ENCODE measurements at places on chromosomes 2 and 18. TPM values are rescaled to one million over a fixed set of nuclear protein-coding genes. Genes with fewer than 3 reads are reported as not detected.

Gene FEV
- not detected for total RNA-seq

DNA sequence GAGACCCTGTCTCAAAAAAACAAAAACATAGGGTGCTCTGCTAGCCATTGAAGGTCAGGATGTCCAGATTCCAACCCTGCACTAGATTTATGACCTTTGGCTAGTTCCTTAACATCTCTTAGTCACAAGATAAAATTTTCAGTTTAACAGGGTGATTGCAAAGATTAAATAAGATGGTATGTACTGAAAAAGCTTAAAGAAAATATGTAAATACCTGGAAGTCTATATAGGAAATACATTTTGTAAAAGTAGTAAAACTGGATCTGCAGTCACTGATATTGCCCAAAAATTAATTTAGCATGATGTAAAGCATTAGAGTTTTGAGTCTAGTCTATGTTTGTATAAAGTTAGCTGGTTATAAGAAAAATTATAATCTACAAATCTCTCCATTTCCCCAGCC, 5.4 kb upstream of the COX7A2L start:
- no peak overlapping the region for H3K27ac ChIP-seq
- no peak overlapping the region for H3K4me3 ChIP-seq

DNA sequence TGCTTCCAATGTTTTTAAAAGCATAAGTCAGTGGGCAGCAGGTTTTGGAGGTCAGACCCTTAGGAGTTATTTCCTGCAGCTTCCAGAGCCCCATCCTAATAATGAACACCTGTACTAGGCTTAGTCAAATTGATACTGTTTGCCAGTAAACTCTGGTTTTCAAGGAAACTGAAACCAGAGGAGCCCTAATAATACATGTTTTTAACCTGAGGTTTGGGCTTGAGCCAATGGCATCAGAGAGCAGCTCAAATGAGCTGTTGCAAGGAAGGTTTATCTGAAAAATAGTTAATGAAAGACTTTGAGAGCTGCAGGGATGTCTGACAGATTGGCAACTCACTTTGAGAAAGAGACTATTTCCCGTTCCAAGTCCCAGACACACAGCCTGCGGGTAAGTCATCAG, 54.6 kb downstream of the DCC start:
- H3K27me3 ChIP-seq, result no peaks in the 10 kb centered on the region
- no peaks in the 10 kb centered on the region for H3K36me3 ChIP-seq
- H3K4me1 ChIP-seq, result no peaks in the 10 kb centered on the region

- H3K4me3 ChIP-seq, result no peak overlapping the region
- no peak overlapping the region for H3K27ac ChIP-seq
- no peaks in the 10 kb centered on the region for H3K36me3 ChIP-seq
- H3K4me1 ChIP-seq, result no peaks in the 10 kb centered on the region
- peaks cover 3% of the 10 kb centered on the region for H3K27me3 ChIP-seq
These were observed 50.5 kb downstream of the MRPL35 start for GRCh38 chr2:86249579-86250391.

Gene HOXD12
- total RNA-seq, result not detected

GRCh38 chr2:230976671-230977171, 19.2 kb upstream of the SPATA3 start:
- H3K4me3 ChIP-seq, result no peak overlapping the region
- H3K27ac ChIP-seq, result no peak overlapping the region
- H3K4me1 ChIP-seq, result peaks cover 65% of the 10 kb centered on the region
- peaks cover 16% of the 10 kb centered on the region for H3K27me3 ChIP-seq

Gene ATP6V1C2
- total RNA-seq, result not detected

- DNase-seq, result no peak
- no peak overlapping the region for H3K27ac ChIP-seq
- no peak overlapping the region for H3K4me3 ChIP-seq
- peaks cover 5% of the 10 kb centered on the region for H3K4me1 ChIP-seq
These were observed 14.6 kb downstream of the PASK start for GRCh38 chr2:241134711-241135110.

DNA sequence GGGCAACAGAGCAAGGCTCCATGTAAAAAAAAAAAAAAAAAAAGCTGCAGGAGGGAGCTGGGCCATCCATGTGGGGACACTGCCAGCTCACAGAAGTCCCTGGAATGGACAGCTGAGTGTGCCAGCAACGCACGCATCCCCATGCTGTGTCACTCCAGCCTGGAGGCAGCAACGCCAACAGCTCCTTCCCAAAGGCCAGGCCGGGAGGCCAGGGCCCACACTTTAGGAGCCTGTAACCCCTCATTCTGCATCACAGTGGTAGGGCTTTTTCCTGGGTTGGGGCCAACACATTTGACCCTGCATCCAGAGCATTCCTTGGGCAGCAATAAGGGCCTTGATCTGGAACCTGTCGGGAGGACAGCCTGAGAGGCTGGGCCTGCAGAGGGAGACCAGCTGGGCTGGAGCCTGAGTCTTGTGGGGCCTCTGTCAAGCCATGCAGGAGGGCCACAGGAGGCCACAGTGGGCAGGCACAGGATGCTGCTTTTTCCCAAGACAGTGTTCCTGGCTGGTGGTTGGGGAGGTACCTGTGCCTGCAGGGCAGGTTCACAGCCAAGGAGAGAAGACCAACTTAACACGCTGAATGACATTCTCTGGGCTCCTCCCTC, 16.8 kb upstream of the KCNK3 start:
- no peak overlapping the region for H3K27ac ChIP-seq
- no peaks in the 10 kb centered on the region for H3K36me3 ChIP-seq
- no peak for DNase-seq
- H3K4me3 ChIP-seq, result no peak overlapping the region
- no peaks in the 10 kb centered on the region for H3K4me1 ChIP-seq

- DNase-seq, result no peak
- H3K4me3 ChIP-seq, result no peak within 1 kb of the TSS
- no peak within 1 kb of the TSS for H3K27ac ChIP-seq
- H3K27me3 ChIP-seq, result peaks cover 8% of the 10 kb centered on the region
- H3K36me3 ChIP-seq, result no peaks in the 10 kb centered on the region
These were observed at the start of gene KCNE4 for GRCh38 chr2:223051693-223052289. Gene KCNE4, plus strand, starts transcription at chr2:223052190. Its CDS starts 641 bp downstream, at chr2:223052831.

DNA sequence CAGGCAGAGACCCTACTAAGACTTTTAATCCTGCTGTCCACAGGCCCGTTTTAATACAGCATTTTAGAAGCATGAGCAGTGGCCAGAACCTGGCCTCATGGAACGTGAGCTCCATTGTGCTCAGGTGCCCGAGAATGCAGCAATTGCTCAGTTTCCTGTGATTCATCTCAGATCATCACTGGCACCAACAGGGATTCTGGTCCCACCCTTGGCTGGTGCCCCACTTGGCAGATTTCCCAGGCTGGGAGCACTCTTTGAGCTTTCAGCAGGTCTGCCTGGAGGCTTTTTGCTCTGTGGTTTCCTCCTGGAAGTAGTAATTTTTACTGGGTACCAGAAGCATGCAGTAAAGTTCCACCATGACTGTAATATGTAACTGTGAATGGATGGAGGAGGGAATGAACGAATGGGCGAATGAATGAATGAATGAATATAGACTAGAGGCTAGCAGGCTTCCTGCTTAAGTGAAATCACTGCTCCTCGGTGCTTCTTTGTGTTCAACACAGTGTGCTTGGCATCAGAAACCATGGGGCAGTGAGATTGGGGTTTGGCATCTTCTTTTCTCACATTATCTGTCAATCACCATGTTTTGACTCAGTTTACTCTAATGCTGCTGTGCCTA, 312.9 kb downstream of the PRKCE start:
- H3K36me3 ChIP-seq, result peaks cover 1% of the 10 kb centered on the region
- H3K4me1 ChIP-seq, result peaks cover 16% of the 10 kb centered on the region
- DNase-seq, result peak; percentile 44
- no peak overlapping the region for H3K27ac ChIP-seq
- no peaks in the 10 kb centered on the region for H3K27me3 ChIP-seq

DNA sequence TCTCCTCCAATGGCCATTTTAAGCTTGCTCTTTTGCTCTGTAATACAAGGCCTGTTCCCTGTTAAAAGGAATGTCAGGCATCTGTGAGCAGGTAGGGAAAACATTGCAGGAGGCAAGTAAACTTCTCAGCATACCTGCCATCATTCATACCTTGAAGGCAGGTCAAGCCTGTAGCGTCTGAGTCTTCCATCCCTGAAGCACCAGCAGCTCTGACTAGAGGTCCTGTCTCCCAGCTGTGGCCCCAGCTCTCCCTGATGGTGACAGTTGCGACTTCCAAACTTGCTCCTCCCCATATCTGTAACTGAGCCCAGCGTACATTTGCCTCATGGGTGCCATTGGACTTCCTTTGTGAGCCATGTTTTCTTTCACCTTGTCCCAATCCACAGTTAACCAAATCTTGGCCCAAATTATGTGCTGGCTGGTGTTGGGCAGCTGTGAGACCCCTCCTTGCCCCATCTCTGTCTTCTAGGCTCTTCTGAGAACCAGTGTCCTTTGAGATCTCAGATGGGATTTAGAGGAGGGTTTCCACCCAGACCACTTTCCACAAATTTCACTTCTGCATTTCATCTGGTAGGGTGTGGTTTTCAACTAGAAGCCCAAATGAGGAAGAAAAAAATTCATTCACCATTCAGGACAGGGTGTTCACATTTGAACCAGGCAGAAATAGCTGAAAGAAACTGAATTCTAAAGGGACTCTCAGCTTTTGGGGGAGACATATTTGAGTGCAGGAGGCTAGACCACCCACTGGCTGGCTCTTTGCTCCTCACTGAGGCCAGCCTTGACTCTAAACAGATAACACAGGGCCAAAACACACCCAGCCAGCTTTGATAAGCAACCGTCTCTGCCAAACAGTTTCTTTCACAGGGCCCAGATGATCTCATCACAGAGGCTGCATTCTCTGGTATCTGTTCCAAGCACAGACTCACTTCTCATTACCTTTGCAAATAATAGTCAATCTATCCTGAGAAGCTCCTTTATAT, 66.4 kb upstream of the MSH2 start:
- H3K27me3 ChIP-seq, result peaks cover 3% of the 10 kb centered on the region
- H3K4me1 ChIP-seq, result no peaks in the 10 kb centered on the region
- H3K36me3 ChIP-seq, result no peaks in the 10 kb centered on the region
- no peak for DNase-seq
- no peak overlapping the region for H3K4me3 ChIP-seq
- no peak overlapping the region for H3K27ac ChIP-seq

DNA sequence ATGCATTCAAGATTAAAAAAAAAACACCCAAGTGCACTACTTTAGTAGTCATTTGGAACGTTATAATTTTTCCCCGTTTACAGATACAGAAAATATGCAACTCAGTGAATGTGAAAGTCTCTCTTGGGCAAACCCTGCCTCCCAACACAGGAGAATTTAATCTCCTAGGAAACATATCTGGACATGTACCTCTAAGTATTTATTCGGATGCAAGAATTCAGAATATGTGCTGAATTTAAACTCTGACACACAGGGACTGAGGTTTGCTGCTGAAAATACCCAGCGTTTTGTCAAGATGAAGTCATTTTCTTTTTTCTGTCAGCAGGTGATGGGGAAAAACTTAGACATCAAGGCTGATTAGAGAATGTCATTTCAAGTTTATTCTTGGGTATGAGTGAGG, 105.4 kb downstream of the ACKR3 start:
- H3K4me3 ChIP-seq, result no peak overlapping the region
- H3K27ac ChIP-seq, result no peak overlapping the region
- H3K4me1 ChIP-seq, result no peaks in the 10 kb centered on the region

Gene CYB5A
- total RNA-seq, result 65.2 TPM

Gene RIT2
- total RNA-seq, result not detected

GRCh38 chr18:59387687-59388565, 28.9 kb upstream of the LMAN1 start:
- no peak for DNase-seq
- no peak overlapping the region for H3K27ac ChIP-seq
- no peaks in the 10 kb centered on the region for H3K36me3 ChIP-seq
- peaks cover 4% of the 10 kb centered on the region for H3K27me3 ChIP-seq
- H3K4me3 ChIP-seq, result no peak overlapping the region

DNA sequence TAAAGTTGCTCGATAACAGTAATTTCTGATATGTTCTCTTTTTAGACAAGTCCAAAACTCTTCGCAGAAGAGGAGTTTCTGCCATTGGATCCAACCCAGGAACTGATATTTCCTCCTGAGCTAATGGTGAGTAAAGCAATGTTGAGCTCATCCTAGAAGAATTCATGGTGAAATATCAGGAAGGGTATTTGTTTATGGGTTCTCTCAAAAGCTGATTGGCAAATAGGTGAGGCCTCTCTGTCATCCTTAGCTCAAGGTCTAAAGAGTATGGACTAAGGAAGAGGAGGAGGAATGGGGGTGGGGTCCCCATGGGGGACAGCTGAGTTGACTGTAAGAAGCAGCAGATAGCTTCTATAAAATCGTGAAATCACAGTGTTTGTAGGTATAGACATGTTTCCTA, 18.2 kb downstream of the AOX1 start:
- no peaks in the 10 kb centered on the region for H3K4me1 ChIP-seq
- H3K27ac ChIP-seq, result no peak overlapping the region
- peaks cover 5% of the 10 kb centered on the region for H3K27me3 ChIP-seq
- H3K4me3 ChIP-seq, result no peak overlapping the region
- no peaks in the 10 kb centered on the region for H3K36me3 ChIP-seq
- no peak for DNase-seq

DNA sequence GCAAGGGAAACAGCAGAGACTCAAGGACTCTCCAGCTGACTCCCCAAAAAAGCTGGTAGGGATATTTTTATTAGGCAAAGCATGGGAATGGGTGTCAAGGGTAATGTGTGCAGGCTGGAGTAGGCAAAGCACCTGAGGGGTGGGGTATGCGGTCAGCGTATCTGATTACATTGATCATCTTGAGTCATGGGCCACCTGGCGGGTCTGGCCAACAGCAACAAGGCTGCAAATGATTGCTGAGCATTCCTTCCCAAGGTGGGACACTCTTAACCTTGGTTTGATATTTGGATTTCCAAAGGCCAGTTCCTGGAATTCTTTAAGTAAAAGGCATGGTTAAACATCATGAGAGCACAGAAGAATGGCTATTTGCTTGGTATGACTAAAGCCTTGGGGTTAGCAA, 32.6 kb upstream of the CCBE1 start:
- H3K27me3 ChIP-seq, result peaks cover 2% of the 10 kb centered on the region
- H3K4me3 ChIP-seq, result no peak overlapping the region
- H3K4me1 ChIP-seq, result no peaks in the 10 kb centered on the region
- no peaks in the 10 kb centered on the region for H3K36me3 ChIP-seq
- H3K27ac ChIP-seq, result no peak overlapping the region

GRCh38 chr2:227366769-227367426, 12.2 kb downstream of the TM4SF20 start:
- no peaks in the 10 kb centered on the region for H3K36me3 ChIP-seq
- no peak overlapping the region for H3K27ac ChIP-seq
- H3K4me1 ChIP-seq, result peaks cover 5% of the 10 kb centered on the region
- no peak overlapping the region for H3K4me3 ChIP-seq

DNA sequence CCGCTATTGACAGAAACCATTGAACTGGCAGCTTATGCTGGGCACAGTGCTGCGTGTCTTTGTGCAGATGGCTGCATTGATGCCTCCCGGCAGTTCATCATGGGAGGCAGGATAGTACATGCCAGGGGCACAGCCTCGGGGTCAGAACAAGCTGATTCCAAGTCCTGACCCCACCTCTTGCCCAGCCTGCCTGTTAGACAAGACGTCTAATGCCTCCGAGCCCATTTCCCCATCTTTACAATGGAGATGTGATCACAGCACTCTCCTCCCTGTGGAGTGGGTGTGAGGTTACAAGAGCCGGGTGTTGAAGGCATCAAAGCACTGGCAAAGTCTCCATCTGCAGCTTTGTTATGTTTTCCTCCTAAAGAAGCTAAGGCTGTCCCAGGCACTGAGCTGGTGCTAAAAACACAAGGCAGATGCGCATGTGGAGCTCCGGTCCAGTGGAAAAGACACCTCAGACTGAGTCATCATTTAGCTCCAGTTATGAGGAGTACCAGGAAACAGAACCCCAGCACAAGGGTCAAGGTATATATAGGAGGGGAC, 125.7 kb upstream of the EPAS1 start:
- no peaks in the 10 kb centered on the region for H3K4me1 ChIP-seq
- no peak overlapping the region for H3K4me3 ChIP-seq
- H3K36me3 ChIP-seq, result no peaks in the 10 kb centered on the region
- H3K27me3 ChIP-seq, result no peaks in the 10 kb centered on the region
